Suppressor macrophage treated with lipopolysaccharide for 4 hours (primary cell): ENCODE measurements at places on chromosomes 11 and 22.

DNA sequence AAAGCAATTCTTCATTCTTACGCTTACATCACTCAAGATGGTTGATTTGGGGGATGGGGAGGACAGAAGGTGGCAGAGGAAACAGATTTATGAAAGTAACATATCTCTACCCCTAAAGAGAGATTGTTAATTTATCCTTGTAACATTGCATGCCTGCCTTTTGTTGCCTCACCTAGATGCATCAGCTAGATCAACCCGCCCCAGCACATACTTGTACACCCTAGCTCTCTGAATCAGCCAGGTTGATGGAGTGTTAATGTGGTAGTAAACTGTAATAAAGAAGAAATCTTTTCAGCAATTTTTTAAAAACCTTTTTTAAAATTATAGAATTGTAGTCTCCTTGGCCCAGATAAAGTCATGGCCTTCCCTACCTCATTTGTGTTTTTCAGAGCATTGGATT lies 51.5 kb downstream of the EXT2 start:
- DNase-seq: no peak

GRCh38 chr22:36738416-36739020 lies 35.0 kb upstream of the CACNG2 start:
- DNase-seq: no peak

DNA sequence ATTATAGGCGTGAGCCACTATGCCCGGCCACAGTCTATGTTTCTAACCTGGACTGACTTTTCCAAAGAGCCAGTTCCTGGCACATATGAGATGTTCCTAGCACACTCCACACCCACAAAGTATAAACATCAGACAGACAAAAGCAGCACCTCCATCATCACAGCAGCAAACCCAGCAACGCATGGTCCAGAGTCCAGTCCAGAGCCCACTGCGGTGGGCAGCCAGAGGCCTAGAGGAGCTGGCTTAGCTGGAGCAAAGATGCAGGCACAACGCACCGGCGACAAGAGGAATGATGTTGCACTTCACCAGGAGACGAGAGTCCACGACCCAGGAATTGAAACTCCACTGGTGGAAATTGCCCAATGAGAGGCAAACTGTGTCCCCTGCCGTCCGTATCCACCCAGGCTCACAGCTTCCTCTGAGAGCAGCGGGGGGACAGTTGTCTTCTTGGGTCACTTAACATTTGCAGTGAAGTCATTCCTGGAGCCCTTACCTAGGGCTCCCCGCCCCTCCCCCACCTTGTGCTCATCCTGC lies 36.6 kb downstream of the RPS6KA4 start:
- peak; percentile 42 for DNase-seq

DNA sequence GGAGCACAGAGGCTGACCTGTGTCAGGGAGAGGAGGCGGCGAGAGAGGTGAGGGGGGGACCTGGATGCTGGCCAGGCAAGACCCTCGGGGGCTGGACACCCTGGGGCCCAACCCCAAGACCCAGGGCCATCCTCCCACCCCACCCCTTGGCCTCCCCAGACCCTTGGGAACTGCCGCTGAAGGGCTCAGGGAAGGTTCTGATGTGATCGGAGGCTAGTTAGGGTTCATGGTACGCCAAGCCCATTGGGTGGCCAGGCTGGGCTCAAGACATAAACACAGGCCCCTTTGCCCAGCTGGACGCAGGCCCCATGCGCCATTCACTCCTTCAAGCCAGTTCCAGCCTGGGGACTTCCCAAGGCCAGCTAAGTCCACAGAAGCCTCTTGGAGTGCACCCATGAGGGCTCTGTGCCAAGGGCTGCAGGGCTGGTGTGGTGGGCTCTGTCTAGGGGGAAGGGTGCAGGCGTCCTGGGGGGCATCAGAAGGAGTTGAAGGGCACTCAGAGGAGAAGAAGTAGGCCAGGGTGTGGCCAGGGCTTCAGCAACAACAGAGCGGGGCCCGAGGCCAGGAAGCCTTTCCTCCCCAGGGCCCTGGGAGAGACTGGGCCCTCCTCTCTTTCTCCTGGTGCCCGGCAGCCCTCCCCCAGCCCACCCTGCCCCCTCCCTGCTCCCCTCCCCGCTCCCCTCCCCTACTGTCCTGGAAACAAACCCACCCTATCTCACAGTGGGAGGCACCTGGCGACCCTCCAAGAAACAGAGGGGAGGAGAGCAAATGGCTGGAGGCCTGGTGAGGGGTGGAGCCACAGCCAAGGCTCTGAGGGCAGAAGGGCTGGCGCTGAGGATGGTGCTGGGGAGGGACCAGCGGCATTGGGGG lies 12.9 kb downstream of the TSPAN32 start:
- DNase-seq: no peak

DNA sequence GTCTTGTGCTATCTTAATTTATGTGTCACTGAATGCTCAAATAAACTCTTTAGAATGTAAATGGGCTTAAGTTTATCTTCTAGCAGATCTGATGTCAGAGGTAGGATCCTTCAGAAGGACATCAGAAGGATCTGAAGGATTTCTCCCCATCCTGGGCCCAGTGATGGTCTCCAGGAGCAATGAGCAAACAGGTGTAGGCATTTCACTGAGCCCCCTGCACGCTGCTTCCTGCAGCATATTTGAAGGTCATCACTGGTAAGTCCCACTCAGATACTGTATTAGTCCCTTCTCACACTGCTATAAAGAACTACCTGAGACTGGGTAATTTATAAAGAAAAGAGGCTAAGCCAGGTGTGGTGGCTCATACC lies 4.5 kb downstream of the GSTP1 start:
- DNase-seq: no peak

DNA sequence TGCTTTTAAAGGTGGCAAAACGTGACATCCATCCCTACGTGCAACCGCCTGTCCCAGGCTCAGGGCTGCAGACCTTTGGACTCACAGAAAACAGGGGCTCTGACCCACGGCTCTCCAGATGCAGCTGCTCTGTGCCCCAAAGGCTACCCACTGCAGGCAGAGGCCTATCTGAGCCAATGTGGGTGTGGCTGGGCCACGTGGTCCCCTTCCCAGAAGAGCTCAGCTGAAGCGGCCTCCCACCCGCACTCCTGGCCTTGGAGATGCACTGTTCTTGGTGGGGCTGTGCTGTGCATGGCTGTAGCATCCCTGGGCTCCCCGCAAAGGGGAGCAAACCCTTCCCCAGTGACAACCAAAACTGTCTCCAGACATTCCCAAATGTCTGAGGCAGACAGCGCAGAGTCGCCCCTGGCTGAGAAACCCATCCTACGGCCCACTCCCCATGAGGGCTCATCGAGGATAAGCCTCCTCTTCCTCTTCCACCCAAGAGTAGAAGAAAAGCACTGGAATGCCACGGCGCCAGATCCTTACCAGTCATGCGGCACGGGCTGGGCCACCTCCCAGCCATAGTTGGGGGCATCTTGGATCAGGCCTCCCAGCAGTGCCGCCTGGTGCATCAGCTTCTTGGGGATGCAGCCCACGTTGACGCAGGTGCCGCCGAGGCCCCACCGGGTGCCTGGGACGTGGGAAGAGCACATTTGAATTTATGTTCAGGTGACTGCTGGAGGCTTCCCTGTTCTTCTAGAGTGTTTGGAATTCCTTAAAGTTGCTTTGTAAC lies 23.1 kb upstream of the COMT start:
- DNase-seq: no peak

GRCh38 chr11:66720899-66721470 lies 8.0 kb downstream of the SPTBN2 start:
- no peak for DNase-seq

GRCh38 chr11:96254854-96255253 lies 88.1 kb downstream of the MAML2 start:
- DNase-seq: peak; percentile 49
